Inflammatory macrophage (primary cell): ENCODE measurements at places on chromosomes 7 and 10.

DNA sequence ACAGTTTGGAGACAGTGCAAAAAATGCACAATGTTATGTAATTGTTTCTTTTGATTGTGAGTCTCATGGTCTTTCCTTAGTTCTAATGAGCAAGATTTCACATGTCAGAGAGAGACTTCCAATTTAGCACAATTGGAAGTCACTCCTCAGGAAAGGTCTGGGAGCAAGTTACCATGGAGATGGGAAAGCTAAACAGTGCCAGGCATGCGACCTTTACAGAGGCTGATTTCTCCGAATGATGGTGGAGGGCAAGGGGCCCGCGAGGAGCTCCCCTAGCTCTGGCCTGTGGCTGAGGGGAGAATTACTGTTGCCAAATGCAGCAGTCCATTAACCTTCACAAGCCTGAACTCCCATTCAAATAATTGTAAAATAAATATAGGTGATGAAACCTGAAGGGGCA, 59.3 kb downstream of the CDCA7L start:
- no peak for DNase-seq

GRCh38 chr7:130958846-130959245, 224.8 kb upstream of the KLF14 start:
- no peak for DNase-seq

- DNase-seq = no peak
These were observed 114.5 kb downstream of the HTR7 start for GRCh38 chr10:90743291-90743690.

- no peak for DNase-seq
These were observed 10.5 kb downstream of the AKR1D1 start for GRCh38 chr7:138086563-138087270.

- DNase-seq = no peak
These were observed 1.2 kb upstream of the FAM241B start for GRCh38 chr10:69628891-69629290.

DNA sequence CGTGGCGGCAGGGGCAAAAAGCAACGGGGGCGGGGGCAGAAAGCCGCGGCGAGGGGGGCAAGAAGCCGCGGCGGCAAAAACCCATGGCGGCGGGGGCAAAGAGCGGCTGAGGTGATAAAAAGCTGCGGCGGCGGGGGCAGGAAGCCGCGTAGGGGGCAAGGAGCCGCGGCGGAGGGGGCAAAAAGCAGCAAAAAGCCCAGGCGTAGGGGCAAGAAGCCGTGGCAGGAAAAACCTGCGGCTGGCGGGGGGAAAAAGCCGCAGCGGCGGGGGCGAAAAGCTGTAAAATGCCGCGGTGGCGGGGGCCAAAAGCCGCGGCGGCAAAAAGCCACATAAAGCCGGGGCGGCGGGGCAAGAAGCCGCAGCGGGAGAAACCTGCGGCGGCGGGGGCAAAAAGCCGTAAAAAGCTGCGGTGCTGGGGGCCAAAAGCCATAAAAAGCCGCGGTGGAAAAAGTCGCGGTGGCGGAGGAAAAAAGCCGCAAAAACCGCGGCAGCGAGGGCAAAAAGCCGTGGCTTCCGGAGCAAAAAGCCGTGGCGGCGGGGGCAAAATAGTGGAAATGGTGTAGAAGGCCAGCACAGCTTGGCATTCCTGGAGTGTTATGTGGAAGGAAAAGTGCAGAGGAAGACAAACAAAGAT, 487.8 kb downstream of the ZNF33B start:
- no peak for DNase-seq

- peak; percentile 59 for DNase-seq
These were observed 27.3 kb downstream of the SEC23IP start for GRCh38 chr10:119919826-119920225.

- no peak for DNase-seq
These were observed 109.0 kb downstream of the EBF3 start for GRCh38 chr10:129854796-129855705.

- DNase-seq = no peak
These were observed 688.1 kb downstream of the SUGCT start for GRCh38 chr7:40822861-40823260.

DNA sequence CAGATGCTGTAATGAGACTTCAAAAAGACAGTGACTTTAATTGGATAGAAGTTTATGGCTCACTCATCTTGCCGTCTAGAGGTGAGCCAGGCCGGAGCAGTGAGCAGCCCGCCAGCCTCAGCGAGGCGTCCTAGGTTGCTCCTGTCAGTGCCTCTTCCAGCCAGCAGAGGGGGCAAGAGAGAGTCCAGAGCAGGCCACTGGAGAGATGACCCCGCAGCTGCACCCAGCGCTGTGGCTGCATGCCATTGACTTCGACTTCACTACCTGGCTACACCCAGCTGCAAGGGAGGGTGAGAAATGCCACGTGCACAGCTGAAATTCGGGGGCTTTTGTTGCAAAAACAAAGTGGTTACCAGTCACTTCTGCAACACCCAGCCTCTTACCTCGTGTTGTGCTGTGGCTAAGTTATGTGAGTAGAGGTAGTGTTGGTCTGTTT, 26.5 kb downstream of the NUB1 start:
- peak; percentile 80 for DNase-seq

DNA sequence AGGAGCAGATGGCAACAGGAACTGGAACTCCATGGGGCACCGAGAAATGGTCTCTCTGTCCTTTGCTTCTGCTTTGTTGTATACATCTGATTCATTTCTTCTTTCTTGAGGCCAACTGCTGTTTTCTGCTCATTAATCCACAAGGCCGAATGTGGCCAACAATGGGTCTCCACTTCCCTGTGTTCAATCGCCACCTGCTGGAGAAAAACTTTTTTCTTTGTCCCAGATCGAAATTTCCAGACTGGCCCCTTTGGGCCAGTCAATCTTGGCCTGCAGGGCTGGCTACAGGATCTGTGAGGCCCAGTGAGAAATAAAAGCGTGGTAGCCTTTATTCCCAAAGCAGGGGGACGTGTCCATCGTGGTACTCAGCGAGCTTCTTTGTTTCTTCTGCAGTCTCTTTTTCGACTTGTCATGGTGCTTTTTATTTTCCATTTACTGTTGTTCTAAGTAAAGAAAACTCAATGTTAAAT, 58.8 kb downstream of the PARP12 start:
- DNase-seq = peak; percentile 49

- no peak for DNase-seq
These were observed 573.4 kb upstream of the IGFBP3 start for GRCh38 chr7:46494441-46494840.

DNA sequence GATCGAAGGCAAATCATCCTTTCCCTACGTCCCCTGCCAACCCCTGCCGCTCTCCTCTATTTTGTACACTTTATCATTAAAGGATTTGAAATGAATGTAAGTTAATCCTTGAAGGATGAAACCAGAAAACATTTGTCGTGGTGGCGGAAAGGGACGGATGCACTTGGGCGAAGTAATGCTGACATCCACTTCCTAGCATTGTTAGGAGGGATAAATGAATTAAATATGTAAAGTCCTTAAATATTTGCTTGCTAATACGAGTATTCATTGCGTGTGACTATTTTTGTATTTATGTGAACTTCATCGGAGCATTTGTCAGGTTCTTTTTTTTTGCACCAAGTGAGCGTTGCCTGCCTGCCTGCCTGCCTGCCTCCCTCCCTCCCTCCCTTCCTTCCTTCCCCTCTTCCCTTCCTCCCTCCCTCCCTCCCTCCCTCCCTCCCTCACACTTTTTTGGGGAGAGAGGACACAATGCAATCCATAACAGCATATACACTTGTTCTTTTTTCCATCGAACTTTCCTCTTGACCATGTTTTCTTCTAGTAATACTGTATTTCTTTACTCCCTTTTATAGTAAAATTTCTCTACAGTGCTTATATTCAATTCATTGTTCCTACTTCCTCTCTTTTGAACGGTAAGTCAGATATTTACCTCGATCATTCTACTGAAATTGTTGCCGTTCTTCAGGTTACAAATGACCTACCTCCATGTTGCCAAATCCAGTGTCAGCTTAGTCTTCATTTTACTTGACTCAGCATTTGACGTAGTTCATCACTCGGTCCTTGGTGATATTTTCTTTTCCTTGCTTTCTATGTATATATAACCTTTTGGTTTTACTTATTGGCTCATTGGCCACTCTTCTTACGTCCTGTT, 831 bp downstream of the CCDC7 start:
- DNase-seq = no peak

DNA sequence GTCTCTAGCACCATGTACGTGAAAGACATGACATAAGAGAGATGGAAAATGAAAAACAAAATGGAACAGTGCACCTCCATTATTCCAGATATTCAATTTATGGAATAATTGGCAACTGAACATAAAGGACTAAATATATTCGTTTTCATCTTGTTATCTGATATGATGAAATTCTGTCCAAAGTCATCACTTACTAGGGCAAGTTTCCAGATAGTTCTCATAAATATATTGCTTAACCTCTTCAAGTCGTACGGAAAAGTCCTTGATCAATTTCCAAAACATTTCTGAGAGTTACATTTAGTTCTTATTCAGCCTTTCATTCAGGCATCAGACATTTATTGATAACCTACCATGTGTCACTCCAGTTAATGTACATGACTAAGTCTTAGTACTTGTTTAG, 185.2 kb downstream of the HGF start:
- no peak for DNase-seq

GRCh38 chr7:38744746-38745145, 113.6 kb upstream of the AMPH start:
- DNase-seq = peak; percentile 70

DNA sequence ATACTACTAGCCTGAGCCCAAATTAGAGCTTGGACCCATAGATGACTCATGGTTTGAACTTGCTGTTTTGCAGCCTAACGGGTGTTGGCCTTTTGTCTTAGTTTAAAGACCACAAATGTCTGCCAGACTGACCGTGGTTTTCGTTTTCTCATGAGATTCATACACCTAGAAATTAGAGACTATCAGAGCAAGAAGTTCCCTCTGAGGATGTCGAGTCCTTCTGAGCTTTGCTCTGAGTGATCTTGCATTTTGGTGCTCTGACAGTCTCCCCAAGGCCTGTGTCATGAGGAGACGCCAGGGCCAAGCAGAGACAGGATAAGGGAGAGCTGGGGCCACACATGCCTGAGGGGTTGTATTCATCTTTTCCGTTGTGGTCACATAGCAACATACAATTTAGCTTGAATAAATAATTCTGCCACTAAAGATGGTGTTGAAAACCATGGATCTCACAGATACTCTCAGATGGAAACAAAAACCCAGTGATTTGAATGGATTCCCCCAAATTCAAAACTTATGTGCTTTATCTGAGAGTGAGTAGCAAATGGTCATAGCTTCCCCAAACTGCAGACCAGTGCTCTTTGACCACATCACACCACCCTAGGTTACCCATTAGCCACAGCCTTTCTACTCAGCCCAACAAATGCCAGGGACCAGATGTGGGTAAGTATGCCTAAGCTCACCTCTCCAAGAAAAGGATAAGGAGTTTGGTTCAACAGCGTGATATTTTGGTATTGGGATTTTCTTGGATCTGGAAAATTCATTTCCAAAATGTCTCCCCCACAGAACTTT, 762.0 kb upstream of the IGFBP3 start:
- no peak for DNase-seq

DNA sequence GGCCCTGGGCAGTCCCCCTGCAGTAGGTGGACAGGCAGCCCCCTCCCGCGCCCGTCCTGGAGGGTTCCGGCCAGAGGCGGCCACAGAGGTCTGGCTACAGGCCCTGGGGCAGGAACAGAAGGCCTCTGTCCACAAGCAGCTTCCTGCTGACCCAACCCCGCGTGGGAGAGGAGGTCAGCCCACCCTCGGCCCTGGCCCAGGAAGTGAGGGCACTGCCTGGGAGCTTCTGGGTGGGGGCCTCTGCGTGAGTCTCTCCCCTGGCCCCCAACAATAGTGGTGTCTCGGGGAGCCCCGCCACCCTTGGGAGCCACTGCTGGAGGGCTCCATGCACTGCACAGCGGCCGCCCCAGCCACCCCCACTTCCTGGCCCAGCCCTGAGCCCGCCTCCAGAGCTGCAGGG, 4.7 kb downstream of the MICALL2 start:
- DNase-seq = no peak

GRCh38 chr10:62772186-62772974, 32.1 kb upstream of the ADO start:
- peak; percentile 22 for DNase-seq

- DNase-seq = no peak
These were observed 38.4 kb downstream of the TWIST1 start for GRCh38 chr7:19079066-19079465.

DNA sequence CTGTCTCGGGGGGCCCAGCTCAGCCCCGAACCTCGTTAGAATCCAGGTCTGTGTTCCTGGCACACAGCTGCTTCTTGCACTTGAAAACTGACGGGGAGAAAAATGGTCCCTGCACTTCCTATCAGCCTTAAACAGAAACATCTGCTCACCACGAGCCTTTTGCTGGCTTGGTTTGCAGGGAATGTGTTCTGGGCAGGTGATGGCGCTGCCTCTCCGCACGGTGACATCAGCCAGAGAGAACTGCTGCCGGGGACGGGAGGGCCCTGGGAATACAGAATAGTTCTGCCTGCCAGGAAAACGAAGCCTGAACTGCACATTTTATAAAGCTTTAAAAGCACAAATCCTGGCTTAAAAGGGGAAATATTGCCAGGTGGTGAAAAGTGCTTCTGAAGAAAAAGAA, 622.5 kb downstream of the TYW1 start:
- DNase-seq = no peak

DNA sequence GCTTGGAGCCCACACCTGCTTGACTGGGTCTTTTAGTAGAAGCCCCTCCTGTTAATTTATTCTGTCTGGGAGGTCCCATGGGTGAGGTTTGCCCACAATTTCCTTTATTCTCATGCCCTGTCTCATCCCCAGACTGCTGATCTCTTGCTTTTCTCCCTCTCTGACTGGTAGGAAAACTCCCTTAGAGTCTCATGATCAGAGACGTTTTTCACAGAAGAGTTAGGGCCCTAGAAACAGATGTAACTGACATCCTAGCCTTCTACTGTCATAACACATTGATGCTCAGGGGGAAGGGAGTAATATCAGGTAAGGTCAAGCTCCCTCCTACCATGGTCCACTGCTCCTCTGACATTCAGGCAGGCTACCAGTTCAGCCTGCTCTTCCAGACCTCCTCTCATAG, 43.7 kb upstream of the WASL start:
- DNase-seq = no peak

DNA sequence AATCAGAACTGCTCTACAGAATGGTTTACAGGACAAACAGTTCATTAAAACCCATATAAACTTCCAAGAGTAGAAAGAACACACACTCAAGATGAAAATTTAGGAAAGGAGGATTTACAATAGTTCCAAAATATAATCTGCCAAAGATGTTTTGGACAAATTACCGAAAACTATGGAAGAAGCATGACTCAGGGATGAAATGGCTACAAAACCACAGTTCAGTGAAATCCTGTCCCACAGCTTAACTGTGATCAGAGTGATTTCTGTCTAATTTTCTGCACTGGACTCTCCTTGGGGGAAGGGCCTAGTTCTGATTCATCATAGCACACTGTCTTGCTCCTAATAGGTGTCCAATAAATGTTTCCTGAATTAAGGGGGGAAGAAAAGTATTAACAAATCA, 82.2 kb downstream of the HIPK2 start:
- no peak for DNase-seq

DNA sequence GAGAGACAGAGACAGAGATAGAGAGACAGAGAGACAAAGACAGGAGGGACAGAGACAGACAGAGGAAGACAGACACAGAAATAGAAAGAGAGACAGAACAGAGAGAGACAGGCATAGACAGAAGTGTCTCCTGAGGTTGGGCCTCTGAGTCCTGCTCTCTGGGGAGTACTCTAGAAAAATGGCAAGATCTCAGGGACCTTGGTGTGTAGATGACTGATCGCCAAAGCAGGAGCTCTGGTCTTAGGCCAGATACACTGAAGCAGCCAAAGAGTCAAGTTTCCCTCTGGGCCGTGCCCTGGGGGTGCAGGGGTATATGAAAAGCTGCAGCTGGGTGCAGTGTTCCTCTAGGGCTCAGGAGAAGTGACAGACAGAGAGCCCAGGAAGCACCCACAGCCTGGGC, 176.6 kb upstream of the TNS3 start:
- DNase-seq = no peak

- no peak for DNase-seq
These were observed 239.5 kb downstream of the REEP3 start for GRCh38 chr10:63760708-63761047.
